Globus pallidus (tissue), 1 donor: ENCODE measurements at places on chromosomes 11 and 22.

DNA sequence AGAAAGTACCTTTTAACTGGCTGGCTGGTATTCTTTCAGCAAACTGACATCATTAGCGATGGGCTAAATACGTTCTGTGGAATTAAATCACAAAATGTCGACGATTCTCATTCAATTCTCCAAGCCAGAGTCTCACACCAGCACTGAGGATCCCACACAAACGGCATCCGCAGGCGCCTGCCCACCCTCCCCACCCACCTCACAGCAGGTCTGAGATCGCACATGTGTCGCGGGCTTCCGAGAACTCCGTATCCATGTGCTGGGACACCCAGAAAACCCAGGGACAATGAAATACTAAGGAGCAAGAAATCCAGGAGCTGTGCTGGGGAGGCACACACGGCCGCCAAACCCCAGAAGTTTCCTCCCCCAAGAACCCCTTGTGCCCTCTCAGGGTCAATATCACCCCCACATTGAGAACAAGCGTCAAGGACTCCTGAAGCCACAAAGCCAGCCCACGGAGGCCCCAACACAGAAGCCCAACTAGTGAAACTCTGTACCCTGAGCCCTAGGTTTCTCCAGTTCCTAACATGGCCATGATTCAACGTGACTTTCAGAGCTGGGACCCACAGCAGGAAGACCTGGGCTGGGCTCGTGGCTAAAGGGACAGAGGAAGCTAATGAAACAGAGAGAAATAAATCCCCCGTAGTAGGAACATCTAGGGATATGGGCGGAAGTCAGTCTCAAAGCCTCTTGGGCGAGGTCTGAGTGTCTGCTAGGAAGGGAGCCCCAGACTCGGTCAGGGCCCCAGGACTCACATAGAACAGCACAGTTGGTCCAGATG, 8.0 kb downstream of the TOLLIP start:
- no peak for DNase-seq

DNA sequence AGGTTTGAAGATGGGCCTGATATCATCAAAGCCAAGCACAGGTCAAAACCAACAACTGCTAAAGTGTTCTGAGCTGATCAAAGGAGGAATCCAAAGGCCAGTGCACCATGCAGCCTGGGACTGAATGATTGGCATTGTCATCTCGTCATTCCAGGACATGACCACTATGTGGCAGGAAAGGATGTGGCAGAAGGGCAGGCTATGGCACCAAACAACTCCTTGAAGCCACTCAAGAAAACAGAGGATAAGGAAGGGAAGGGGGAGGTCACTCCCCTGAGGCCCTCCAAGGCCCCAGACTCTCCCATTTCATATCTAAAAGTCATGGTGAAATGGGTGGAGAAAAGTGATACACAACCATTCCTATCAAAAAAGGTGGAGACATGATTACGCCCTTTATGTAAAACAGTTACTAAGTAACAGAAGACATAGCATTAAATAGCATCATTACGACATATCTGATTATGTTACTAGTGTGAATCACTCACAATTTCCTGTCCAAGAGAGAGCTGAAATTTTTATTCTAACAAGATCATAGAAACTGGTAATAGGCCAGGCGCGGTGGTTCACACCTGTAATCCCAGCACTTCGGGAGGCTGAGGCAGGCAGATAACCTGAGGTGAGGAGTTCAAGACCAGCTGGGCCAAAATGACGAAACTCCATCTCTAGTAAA, 49.3 kb downstream of the AHNAK start:
- DNase-seq: peak; percentile 72

DNA sequence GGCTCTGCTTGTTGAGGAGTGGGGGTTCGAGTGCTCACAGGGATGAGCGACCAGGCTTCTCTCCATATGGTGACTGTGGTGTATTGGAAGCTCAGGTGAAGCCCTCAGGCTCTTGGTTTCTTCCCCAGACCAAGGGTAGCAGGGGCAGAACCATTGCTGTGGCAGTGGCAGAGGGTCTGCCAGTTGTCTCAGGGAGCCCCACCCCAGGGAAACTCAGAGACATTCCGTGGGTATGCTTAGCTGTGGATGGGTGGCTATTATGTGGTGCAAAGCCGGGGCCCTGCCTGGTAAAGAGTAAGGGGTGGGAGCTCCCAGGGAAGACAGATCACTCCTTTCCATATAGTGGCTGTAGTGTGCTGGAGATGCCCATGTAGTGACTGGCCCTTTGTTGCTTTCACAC, 167.8 kb downstream of the DLG2 start:
- DNase-seq: no peak

DNA sequence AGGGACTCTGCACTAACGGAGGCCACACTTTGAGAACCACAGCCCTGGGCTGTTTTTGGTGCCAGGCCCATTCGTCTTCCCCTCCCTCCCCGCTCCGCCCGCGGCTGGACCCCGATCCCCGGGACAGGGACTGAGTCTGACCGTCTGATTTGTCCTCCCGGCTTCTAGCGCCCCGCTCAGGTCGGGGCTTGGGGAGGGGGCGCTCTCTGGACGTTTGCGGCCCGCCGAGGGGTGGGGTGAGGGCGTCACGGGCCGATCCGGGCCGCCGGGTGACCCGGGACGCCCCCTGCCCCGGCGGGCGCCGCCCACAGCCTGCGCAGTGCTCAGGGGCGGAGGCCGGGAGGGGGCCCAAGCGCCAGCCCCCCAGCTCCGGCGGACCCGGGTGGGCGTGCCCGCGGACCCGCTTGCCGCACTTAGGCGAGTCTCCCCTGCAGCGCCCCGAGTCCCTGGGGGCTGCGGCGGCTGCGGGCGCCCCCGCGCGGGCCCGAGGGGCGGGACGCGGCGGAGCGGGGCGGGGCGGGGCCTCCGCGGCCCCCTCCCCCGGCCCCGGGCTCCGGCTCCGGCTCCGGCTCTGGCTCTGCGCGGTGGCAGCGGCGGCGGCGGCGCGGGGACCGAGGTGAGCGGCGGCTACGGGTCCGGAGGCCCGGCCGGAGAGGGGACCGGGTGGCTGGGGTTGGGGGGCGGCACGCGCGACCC, 33.7 kb upstream of the PRR5 start:
- DNase-seq: no peak

GRCh38 chr11:74466916-74467885, at the start of gene KCNE3:
KCNE3 (minus strand) TSS chr11:74467549; CDS start chr11:74457563, 9,986 bp downstream.
- DNase-seq: no peak

GRCh38 chr11:61955422-61956135, 5.4 kb downstream of the BEST1 start:
- DNase-seq: no peak

DNA sequence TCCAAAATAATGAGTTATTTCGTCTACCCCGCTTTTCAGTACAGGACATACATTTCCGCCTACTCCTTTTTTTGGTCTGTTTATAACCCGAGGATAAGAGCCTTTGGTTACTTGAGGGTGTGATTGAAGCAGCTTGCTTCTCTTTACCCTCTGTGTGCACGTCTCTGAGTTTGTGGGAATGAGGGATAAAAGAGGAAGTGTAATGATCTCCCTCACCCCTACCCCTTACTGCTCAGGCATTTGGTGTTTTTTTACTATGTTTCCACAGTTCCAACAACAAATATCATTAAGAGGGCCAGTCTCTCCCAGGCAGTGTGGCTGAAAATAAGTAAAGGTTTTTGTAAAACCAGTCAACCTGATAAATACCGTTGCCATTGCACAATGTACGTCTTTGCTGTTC, 83.2 kb upstream of the GAL start:
- DNase-seq: no peak

DNA sequence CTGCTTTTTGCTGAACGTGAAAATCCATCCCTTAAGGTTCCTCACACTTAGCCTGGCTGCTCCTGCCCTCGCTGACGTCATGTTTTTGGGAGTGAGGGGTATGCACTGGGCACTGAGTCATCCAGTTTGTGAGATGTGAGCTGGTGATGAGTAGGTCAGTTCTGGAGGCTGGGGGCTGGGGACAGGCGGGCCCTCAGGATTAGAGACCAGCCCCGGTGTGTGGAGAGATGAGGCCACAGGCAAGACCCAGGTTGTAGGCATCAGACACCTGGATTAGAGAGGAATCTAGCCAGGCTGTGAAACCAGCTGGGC, 9.2 kb downstream of the KCNC1 start:
- no peak for DNase-seq

GRCh38 chr11:78784321-78785061, 209.8 kb upstream of the NARS2 start:
- DNase-seq: no peak

DNA sequence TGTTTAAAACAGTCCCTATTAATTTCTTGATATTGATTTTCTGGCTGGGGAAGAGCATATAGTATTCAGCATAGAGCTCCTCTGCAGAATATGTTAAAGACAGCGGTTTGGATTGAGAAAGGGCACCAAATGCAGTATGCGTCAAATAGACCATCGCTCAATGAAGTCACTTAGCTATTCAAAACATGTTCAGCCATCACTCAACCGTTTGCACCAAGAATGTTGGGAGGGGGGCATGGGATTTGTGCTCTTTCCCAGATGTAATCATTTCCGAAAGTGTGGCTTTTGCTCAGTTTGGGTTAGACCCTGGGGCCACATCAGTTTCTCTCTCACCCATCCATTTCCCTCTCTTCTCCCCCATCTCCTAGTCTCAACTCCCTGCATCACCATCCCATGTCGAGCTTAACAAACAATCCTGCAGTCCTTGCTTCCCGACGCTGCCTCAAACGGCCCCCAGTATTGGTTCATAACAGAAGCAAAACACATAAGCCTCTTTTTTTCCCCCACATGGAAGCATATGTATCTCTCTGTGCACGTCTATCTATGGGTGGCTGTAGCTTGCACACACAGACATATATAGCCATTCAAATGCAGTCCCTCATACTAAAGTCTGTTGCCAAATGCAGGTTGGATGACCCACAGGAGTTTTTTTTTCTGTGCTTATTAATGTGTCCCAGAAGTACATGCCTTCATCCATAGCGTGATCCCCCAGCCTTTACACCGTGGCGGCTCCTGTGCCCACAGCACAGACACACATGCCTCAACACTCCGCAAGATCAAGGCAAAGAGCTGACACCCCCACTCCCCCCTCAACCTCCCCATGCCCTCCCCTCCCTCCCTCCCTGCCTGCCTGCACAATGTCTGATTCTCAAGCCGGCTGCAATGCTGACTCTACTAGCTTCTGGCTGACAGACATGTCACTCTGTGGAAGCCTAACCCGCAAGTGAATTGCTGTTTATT, 2.6 kb downstream of the CACNG2 start:
- DNase-seq: no peak

DNA sequence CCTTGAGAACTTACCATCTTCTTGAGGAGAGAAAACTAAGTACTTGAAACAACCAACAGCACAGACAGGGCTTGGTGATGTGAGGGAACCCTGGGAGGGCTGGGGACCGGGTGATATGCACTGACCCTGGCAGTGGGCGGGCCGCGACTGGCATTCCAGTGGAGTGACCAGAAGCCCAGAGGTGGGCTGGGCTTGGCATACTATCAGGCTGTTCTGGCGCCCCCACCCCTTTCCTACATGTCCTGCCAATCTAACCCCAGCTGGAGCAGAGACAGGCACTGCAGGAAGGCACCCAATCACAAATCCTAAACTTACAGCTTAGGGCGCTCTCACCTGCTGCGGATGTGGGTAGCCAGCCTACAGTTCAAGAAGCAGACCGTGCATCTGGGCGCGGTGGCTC, 54.0 kb upstream of the GCAT start:
- no peak for DNase-seq

DNA sequence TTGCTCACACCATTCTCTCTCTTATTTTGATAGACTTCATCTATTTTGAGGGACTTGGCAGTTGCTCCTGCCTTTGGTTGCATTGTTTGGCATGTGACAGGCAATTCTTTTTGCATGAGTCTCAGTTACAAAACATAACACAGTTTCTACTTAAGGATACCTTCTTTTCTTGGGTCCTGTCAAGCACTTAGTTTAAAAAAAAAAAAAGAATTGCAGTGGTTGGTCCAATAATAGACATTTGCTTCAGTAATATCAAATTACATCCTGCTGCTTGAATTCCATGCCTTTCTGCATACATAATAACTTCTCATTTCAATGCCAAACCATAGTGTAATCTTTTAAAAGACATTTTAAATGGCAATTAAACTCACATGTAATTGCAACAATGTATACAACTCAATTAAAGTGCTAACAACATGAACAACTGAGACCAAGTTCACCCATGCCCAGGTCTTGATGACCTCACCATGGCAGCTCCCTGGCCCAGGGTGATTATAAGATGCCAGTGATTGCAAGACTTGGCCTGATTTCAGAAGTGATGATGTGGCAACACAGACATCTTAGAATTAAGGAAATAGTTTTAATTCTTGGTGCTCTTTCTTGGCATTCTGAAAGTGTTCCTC, 32.2 kb upstream of the PLET1 start:
- DNase-seq: no peak

GRCh38 chr11:65572356-65573051, at the start of gene FAM89B:
FAM89B (plus strand) TSS chr11:65572538; CDS start chr11:65572670, 132 bp downstream.
- peak; percentile 88 for DNase-seq

DNA sequence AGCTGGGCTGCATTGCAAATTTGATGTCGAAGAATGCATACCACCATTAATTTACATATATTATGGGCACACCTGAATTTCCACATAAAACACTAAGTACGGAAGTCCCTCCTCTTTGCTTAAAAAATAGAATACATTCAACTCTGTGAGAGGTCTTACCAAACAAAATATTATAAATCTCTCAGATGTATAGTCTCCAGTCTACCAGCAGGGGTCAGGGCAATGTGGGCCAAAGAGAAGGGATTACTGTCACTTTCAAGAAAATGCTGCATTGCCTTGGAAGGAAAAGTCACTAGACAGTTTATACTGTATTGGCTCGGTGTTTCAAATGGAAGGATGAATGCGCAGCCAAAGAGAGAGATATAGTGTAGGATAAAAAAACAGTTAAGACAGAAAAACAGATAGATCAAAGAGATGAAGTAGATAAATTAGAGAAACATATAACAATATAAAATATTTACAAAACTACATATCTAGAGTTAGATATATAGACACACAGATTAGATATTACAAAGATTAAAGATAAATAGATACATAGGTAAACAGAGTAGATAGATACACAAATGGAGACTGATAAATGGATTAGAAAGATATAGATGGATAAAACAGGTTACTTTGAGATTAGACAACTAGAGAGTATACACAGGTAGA, 20.9 kb downstream of the SERGEF start:
- DNase-seq: no peak

- DNase-seq: no peak
These were observed 3.2 kb upstream of the CCDC15 start for GRCh38 chr11:124950601-124951330.

DNA sequence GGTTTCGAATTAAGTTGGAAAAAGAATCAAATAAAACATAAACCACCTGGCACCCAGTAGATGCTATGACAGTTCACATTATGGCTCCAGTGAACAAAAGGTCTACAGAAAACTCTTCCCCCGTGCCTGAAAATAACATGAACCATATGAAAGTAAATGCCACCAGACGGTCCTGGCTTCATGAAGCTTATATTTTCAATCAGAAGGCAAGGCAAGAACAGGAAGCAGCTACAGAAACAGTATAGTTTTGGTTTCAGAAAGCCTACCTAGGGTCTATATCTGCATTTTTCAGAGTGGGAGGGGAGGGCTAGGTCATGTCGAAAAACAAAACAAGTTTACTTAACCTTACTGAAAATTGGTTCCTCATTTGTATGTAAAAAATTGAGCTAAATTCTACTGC, 9.8 kb downstream of the RAB30 start:
- DNase-seq: no peak

GRCh38 chr11:43315966-43316365, 4.2 kb downstream of the API5 start:
- DNase-seq: no peak

- peak; percentile 26 for DNase-seq
These were observed 2.4 kb downstream of the LARGE1 start for GRCh38 chr22:33917744-33918406.

- no peak for DNase-seq
These were observed 117.7 kb downstream of the WT1 start for GRCh38 chr11:32317643-32318042.

- DNase-seq: no peak
These were observed 351.9 kb downstream of the TENM4 start for GRCh38 chr11:79088967-79089366.
